ENCODE measurements at places on chromosomes 6 and 20.

GRCh38 chr6:158049055-158050028 is 67.7 kb downstream of the SYNJ2 start:
- DNase-seq: no peak

GRCh38 chr20:64149141-64149540 is 15.1 kb upstream of the MYT1 start:
- DNase-seq: no peak

DNA sequence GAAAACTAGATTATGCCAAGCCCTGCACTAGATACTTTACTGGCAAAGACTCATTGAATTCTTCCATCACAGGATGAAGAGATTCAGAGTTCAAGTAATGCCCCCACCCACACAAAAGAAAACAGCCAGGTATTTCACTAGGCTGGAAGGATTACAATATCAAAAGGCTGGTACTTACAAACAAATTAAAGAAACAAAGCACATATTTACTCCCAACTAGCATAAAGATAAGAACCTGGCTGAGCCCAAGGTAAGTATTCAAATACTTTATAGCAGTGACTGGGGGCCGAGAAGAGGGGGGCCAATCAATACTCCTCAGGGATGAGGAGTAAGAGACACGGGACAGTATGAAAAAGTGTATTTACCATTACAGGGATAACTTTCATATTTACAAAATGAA is 3.7 kb downstream of the ACOT8 start:
- no peak for DNase-seq

- no peak for DNase-seq
Measured at GRCh38 chr6:30329331-30329730, 2.6 kb downstream of the TRIM39 start.

DNA sequence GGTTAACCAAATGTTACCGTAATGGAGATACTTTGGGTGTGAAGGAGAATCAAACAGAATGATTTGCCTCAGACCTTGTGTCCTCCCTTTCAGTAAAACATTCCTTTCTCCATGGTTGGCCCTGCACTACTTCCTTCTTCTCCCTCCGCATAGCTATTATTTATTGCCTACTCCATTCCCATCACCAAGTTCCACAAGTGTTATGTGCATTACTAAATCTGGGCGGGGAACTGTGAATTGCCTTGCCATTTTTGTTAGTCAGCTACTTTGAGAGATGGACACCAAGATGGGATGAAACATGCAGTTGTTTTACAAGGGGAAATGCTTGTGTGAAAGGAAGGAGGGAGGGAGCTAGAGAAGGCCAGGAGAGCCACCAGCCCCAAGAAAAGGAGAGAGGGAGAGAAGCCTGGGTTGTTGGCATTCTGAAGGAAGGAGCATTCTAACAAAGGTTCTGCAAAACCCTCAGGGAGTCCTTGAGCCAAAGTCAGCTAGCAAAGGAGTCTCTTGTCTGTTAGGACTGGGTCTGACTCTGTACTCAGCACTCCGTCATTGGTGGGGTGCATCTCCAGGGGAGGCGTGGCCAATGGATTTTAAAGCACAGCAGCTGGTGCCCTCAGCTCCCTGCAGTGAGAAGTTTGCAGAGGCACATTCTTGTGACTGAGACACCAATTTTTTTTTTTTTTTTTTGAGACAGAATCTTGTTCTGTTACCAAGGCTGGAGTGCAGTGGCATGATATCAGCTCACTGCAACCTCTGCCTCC is 83.6 kb upstream of the CHD6 start:
- DNase-seq: no peak

DNA sequence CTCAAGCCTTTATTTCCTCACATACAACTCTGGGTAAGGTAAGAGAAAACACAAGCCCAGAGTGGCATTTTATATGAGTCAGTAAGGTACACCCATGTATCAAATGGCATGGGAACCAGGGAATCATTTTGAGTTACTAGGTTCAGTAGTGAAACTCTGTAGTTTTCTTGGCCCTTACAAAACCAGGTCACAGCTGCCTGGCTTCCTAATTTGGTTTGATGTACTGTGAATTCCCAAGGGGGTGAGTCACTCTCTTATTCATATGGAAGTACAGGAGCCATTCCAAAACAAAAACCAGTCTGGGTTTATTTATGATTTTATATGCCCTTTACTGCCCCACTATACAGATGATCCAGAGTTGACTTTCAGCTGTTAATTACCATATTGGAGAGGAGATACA is 70.7 kb downstream of the PDE7B start:
- no peak for DNase-seq

GRCh38 chr6:16403831-16404230 is 165.4 kb downstream of the GMPR start:
- no peak for DNase-seq

DNA sequence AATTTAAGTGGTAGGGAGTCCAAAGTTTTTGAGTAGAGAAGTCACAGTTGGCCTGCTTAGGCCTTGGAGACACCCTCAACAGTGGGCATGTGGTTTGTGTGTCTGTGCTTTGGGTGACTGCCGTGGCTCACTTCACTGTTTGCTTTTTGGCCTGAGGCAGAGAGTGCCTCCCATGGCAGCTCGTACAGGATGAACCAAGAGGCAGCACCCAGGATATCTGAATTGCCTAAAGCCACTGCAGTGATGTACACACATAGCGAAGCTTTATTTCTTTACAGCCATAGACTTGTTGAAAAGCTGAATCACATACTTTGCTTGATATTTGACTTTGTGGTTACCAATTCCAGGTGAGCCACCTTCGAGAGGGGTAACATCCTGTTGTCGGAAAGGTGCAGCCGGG is 21.6 kb downstream of the RREB1 start:
- no peak for DNase-seq

GRCh38 chr6:31351401-31352309 is 5.3 kb downstream of the HLA-B start:
- no peak for DNase-seq

GRCh38 chr6:36129941-36130666 is at the start of gene MAPK13:
Gene MAPK13 (plus strand): TSS chr6:36130513. CDS start chr6:36130583, 70 bp downstream.
- peak; percentile 10 for DNase-seq

DNA sequence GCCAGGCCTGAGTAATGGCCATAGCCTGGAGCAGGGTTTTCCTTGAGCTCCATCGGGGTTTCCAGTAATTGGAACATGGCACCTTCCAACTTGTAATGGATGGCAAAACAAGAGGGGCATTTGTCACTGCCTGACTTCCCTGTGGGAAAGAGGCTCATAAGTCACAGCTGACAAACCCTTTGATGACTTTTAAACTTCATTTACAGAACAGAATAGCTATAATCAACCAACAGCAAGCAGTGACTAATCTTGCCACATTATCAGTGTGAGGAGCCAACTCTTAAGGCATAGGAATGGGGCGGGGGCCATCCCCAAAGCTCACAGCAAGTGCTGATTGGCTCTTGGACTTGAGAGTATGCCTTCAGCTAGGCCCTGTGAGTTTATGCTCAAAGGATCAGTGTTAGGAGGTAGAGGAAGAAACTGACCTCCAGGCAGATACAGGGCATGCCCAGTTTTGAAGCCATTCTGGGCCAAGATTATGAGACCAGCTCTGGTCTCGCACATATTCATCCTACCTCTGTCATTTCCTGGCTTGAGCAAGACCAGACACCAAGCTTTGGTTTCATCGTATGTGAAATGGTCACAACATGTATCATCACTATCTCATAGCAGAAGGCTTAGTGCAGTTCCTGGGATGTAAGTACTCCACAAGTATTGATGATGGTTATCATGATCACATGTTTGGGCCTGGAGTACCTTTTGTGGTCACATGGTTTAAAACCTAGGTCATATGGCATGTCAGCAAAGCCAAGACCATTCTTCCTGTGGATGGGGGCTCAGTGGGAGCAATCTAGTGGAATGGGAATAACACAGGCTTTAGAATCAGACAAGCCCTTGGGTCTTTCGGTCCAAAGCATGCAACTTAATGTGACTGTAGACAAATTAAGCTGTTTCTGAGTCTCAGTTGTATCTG is 49.2 kb downstream of the EIF2S2 start:
- no peak for DNase-seq

- DNase-seq: no peak
Measured at GRCh38 chr6:139296927-139297326, 5.1 kb upstream of the TXLNB start.

DNA sequence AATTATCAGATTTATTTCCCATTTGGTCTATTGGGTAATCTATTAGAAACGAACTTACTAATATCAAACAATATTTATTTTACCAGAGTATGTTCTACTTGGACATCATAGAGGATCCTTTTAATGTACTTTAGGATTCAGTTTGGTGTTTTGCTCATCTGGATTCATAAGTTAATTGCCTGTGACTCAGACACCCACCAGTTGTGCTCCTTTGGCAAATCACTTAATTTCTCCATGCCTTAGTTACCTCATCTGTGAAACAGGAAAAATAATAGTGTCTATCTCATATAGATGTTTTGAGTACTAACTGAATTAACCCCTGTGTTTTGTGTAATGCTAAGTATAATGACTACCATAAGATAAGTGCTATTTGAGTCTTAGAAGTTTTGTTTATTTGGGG is 292.1 kb downstream of the LAMA2 start:
- DNase-seq: no peak

- no peak for DNase-seq
Measured at GRCh38 chr20:3919352-3919751, 30.2 kb downstream of the PANK2 start.

GRCh38 chr6:170186941-170187668 is 103.8 kb downstream of the DLL1 start:
- no peak for DNase-seq

Measured in CD4-positive, alpha-beta T cell treated with Interleukin-6 at 100 ng/mL for 8 hours (primary cell).